ENCODE measurements at places on chromosomes 13 and 19. TPM values are rescaled to one million over a fixed set of nuclear protein-coding genes. Genes with fewer than 3 reads are reported as not detected.

DNA sequence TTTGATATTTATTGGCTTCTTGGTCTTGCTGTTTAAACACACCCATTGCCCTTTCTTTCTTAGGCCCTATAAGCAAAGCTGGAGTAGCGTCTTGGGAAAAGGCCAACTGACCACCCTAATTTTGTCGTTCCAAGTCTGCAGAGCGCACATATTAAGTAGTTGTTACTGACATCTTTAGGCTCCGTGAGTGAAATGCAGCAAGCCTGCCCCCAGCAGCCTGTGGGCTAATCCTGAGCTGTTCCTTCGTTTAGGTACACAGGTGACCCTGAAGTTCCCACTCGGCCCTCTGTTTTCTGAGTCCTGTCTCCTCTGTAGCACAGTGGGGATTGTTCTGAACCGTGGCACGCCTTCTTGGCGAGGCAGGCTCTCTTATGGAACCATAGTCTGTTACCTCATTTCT lies 170.5 kb downstream of the STK24 start:
- DNase-seq, result no peak

GRCh38 chr19:33519416-33519815 lies 2.2 kb downstream of the PEPD start:
- no peak for DNase-seq

GRCh38 chr19:17504030-17504429 lies 7.4 kb upstream of the PGLS start:
- DNase-seq, result no peak

VRK3 gene
- total RNA-seq, result 20.3 TPM

GRCh38 chr13:113669755-113670341 lies 2.8 kb downstream of the GRK1 start:
- DNase-seq, result no peak

GRCh38 chr19:37817180-37817981 lies 38.0 kb upstream of the ZNF573 start:
- peak; percentile 45 for DNase-seq
